ENCODE measurements at places on chromosomes 7 and 10.

GRCh38 chr7:90709501-90710465, 113.7 kb downstream of the CDK14 start:
- no peak for DNase-seq

DNA sequence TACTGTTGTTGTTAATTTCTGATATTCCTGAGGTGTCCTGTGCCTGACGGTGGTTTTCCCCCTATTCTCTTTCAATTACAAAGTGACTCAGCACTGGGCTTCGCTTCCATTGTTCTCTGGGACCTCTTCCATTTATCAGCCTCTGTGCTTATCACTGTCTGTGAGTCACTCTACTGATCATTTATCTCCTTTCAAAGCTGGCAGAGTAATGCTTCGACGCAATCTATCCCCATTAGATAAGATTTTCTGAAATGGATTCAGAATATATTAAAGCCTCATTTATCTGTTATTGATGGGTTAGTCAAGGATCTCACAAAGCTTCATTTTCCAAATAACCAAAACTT, 679.2 kb downstream of the SDK1 start:
- DNase-seq = no peak

DNA sequence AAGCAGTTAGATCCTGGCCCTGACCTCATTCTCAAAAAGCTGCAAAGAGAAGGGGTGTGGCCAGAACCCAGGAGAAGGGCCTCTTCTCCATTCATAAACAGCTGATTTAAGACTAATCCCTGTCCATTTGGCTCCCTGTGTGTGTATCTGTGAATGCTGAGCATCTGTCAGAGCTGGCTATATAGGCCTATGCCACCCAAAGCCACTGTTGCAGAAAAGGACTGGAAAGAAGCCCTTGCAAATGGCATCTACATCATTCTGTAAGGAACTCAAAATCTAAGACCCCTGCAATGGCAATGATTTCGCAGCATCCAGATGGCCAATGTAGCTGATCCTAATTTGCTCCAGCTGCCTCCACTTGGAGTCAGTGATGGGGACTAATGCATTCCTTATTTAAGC, 384.5 kb downstream of the KCNMA1 start:
- no peak for DNase-seq

DNA sequence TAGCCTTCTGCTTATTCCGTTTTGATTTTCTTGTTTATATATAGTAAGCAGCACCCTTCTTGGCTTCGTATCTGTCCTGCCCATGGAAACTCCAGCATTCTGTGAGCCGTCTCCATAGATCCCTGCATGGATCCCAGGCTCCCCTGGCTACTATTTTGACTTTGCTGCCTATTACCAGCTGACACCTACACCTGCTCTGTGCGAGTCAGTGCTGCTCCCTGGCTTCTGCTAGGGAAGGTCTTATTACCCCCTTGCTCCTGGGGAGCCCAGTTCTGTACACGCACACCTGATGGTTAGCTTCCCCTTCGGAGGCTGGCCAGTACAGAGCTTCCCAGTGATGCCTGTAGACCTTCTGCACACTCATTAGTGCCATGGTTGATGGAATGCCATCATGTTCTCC, 35.4 kb downstream of the NACAD start:
- DNase-seq = no peak

DNA sequence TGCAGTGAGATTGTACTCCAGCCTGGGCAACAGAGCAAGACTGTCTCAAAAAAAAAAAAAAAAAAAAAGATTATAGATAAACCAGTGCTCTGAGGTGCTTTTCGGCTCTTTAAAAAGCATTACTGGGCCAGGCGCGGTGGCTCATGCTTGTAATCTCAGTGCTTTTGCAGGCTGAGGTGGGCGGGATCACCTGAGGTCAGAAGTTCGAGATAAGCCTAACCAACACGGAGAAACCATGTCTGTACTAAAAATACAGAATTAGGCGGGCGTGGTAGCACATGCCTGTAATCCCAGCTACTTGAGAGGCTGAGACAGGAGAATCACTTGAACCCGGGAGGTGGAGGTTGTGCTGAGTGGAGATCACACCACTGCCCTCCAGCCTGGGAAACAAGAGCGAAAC, 6.6 kb upstream of the HNRNPF start:
- no peak for DNase-seq

DNA sequence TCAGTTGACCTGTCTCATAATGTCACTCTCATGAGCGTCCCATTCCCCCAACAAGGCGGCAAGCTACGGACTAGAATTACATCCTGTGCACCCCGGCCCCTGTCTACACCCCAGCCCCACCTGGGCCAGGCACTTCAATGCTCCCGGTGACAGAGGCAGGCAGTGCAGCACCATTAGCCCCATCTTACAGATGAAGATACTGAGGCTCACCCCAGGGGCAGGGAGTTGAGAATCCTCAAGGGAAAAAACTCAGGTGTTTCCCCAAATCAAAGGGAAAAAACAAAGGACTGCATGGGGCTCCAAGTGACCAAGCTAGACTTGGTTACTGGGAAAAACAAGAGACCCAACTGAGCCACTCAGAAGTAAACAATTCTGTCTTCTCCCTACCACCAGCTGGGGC, 4.5 kb downstream of the DLG5 start:
- no peak for DNase-seq

GRCh38 chr7:35819954-35820703, 19.3 kb downstream of the SEPTIN7 start:
- DNase-seq = no peak

GRCh38 chr10:18226336-18226735, 86.1 kb downstream of the CACNB2 start:
- no peak for DNase-seq

DNA sequence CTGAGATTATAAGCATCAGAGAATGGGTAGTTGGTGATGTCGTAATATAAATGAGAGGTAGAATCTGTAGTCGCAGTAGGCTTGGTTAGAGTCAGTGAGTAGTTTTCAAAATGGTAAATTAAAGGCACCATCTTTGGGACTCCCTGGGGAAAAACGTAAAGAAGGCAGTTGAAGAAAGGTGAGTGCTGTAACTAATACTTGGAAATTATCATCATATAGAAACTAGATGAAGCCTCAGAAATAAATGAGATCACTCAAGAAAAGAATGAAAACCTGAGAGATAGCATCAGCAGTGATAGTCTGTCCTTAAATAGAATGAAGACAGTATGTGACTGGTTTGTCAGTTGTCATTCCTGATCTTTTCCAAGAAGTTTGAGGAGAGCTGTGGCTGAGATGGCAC, 23.8 kb downstream of the PALS2 start:
- DNase-seq = no peak

DNA sequence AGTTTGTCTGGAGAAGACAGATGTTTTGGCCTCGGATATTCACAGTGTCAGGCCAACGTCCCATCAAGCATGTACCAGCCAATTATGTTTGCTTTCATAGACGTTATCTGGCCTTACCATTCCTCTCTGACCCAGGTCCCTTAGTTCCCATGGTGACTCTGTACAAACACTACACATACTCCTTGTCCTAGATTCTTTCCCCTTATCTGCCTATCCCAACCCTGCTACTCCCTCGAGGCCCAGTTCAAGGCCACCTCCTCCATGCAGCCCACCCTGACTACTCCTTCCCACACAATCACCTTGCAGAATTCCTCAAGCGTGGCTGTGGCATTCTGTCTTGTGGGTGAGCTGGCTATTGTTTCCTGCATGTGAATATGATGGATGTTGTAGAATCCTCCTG, 155.2 kb downstream of the PRKAG2 start:
- no peak for DNase-seq

DNA sequence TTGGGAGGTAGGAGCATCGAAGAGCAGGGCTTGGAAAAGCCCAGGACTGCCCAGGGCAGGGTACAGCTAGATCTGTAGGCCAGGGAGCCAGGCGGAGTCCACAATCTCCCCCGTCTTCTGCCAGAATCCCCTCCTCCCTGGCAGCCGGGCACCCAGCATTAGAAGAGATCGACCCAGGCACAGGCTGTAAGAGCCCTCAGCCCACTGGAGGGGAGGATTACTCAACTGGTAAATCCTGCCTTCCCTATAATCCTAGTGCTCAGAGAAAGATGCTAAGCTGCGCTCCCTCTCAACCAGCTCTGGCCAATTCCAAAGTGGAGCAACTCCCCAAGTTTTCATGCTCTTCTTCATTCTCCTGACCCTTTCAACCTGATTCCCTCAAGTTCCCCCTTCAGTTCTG, 3.2 kb downstream of the SPOCK2 start:
- DNase-seq = no peak

GRCh38 chr7:90424720-90425119, 21.5 kb downstream of the CLDN12 start:
- DNase-seq = no peak

All from stimulated activated CD4-positive, alpha-beta T cell treated with anti-CD3 and anti-CD28 coated beads, Interleukin-4, amount 100 ng/mL, for 1 hour (primary cell).